ENCODE measurements at places on chromosomes 4 and X.

DNA sequence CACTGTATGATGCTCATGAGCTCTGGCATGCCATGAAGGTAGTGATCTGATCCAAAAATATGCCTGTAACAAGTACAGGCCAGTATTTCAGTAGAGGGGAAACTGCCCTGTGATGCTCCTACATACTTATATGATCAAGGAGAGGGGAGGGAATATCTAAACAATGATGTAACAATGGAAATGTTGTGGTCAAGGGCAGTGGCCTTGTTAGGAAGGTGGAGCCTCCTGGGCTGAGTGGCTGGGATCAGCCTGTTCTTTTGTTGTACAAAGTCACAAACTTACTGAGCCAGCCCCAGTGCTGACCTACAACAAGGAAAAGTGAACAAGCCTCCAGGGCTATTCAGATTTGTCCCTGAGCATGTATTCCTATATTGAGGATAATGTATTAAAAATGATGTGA is 70.3 kb downstream of the ANXA10 start:
- DNase-seq = no peak

- no peak for DNase-seq
These were observed 86.4 kb upstream of the SORBS2 start for GRCh38 chr4:185898413-185898812.

GRCh38 chrX:106955004-106955772 is 35.0 kb downstream of the CLDN2 start:
- no peak for DNase-seq

GRCh38 chr4:159016593-159017024 is 86.3 kb upstream of the RAPGEF2 start:
- no peak for DNase-seq

GRCh38 chrX:46327566-46328115 is 217.6 kb downstream of the ZNF674 start:
- no peak for DNase-seq

DNA sequence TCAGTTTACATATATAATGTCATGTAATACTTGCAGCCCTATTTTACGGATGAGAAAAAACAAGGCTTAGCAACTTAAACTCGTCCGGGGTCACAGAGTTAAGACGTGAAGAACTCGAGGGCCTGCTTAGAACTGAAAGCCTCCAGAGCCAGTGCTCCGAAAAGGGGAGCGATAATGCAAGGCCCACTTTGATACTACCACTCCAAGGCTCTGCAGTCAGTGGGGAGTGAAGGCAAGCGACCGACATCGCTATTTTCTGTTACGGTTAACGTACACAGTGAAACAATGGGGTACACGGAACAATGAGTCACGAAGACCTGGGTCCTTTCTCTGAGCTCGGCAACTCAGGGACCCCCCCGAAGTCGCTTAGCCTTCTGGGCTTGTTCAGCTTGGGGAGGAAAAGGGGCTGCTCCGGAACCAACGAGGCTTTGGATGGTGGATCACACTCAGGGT is 965 bp downstream of the PPA2 start:
- no peak for DNase-seq
